ENCODE measurements at places on chromosomes 3 and 15.

DNA sequence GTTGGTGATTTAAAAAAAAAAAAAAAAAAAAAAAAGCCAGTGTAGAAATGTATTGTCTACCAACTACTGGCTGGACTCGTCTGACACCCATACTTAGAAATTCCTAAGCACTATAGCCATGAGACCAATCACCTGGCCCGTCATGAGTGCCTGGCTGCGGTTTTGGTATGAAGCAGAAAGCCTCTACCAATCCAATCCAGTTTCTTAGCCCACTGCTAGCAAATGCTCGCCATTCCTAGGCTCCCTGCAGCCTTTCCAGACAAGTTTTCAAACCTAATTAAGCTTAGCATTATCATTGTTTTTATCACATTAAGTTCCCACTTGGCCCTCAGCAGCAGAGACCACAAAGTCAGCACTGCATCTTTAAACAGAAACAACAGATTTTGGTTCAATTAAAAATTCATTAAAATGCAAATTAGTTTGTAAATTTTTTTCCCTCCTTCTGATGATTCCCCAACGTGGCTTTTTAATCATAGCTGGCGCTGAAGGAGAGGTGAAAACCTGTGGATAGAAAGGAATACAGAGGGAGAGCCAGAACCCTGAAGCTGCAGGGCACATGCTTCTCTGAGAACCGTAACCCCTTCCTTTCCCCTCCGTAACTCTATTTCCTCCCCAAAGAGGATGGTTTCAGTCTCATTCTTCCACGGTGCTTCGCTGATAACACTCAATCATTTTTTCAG lies 32.2 kb upstream of the ST8SIA2 start:
- DNase-seq, result no peak

GRCh38 chr3:159724627-159725026 lies 264.0 kb upstream of the IL12A start:
- peak; percentile 64 for DNase-seq

DNA sequence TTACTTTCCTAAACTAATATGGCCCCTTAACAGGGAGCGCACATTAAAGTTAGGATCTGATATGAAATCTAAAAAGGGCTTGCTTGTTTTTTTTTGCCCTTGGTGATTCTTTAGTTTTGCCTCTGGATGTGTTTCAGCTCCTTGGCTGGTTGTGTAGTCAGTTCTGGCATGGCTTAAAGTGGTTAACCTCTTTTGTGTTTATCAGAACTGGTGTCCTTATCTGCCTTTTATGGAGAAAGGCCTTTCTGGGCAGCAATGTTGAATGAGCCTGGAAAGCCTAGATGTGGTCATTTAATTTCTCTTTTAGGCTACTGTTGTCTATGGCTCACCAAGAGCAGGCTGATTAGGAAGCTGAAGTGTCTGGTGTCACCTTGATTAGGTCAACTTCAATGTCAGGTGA lies 254.5 kb upstream of the ROPN1 start:
- DNase-seq, result no peak

DNA sequence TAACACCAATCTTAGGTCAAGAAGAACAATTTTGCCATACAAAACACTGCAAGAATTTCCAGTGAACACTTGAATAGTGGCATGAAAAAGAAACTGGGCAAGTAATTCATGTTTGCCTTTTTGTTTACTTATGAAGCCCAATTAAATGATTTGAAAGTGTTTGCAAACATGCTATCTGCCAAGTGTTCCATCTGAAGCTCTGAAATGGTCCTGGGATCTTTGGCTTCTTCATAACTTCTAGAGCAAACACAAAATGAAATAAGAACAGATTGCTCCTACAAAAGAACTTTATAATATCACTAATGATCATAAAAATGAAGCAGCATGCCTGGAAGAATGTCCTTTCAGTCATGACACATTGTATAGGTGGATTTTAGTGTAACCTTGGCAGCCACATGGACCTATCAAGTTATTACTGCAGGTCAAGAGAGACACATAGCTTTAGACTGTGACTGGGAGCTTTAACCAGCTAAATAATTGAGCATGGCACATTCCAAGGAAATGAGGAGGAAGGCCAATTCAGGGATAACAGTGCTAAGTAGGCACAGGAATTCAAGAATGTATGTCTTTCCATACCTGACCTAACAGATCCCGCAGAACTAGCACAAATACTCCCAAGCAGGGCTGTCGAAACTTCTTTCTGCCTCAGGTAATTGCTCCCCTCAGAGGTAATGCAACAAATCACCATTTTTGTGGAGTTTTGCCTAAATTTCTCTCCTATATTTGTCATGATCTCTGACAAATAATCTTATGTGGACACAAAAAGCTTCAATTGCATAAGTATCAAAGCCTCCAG lies 144.6 kb downstream of the DUT start:
- no peak for DNase-seq

DNA sequence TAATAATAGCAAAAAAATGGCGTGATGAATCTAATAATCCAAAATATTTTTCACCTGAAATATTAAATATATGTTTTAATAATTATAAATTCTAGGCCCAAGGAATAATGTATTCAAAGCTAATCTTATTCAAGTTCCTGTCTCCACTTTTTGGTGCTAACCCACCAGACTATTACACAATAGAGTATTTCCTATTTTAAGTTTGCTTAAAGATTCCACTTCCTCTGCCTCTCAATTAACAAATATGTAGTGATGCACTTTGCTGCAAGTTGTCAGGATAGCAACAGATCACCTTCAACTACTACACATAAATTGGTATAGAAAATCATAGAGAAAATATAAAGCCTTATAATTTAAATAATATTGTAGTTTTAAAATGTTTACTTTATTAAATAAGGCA lies 467.5 kb downstream of the C3orf38 start:
- DNase-seq, result no peak

- DNase-seq, result no peak
Measured at GRCh38 chr3:18681818-18682345, 256.7 kb upstream of the SATB1 start.

- DNase-seq, result peak; percentile 55
Measured at GRCh38 chr3:24640330-24640877, 145.8 kb upstream of the THRB start.

- peak; percentile 96 for DNase-seq
Measured at GRCh38 chr3:20622304-20622703, 436.3 kb upstream of the SGO1 start.

DNA sequence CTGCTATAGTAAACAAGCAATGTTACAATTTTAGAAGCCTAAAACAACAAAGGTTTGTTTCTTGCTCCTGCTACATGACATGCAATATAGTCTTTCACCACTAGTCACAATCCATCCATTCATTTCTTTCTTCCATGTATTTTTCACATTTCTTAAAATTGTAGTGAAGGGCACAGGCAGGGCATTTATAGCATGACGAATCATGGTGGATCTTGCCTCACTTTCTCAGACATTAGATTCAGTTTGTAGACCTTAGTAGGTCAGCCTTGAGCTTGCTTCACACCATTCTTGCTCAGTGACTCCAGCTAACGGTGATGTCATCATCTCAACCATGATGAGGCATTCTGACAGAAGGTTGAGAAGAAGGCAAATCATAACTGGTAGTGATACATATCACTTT lies 546.8 kb downstream of the TBL1XR1 start:
- peak; percentile 48 for DNase-seq

- DNase-seq, result no peak
Measured at GRCh38 chr3:30297112-30297511, 309.3 kb upstream of the TGFBR2 start.

GRCh38 chr3:181739628-181740027 lies 27.9 kb downstream of the SOX2 start:
- no peak for DNase-seq

DNA sequence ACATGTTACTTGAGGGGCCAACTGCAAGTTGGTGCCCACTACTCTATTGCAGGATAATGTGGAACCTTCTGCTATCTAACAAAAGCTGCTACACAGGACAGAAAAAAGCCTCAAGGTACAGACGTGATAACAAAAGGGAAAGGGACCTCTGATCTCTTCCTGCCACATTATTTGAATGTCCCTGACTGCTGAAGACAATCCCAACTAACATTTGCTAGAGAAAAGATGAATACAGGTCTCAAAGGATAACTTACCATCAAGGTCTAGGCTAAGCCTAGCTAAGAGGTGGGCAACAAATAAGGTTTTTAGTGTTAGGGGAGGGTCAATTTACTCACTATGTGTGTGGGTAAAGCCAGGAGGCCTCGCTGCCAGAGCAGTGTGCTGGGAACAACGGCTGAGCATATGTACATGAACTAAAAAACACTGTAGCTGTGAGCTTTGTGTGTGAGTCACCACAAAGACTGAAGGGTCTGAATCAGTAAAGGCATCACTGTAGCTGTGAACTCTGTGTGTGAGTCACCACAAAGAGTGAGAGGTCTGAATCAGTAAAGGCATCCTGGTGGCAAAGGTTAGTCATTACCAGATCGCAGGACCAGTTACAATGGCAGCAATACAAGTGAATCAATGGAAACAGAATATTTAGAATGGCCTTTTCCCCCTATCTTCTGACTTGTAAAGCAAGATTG lies 111.7 kb downstream of the LMLN start:
- peak; percentile 86 for DNase-seq

DNA sequence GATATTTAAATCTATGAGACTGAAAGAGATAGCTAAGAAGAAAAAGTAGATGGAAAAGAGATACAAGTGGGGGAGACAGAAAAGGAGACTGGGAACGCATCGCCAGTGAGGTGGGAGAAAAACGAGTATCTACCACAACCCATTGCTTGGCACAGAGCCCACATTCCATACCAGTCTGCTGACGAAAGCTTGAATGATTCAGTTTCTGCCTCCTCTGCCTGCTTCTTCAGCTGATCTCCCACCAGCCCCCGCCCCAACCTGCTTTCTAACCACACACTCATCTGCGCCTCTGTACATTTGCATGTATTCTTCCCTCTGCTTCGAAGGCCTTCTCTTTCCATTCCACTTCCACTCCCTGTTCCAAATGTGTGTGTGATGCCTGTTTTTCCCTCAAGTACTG lies 188.1 kb downstream of the USP13 start:
- DNase-seq, result peak; percentile 74

DNA sequence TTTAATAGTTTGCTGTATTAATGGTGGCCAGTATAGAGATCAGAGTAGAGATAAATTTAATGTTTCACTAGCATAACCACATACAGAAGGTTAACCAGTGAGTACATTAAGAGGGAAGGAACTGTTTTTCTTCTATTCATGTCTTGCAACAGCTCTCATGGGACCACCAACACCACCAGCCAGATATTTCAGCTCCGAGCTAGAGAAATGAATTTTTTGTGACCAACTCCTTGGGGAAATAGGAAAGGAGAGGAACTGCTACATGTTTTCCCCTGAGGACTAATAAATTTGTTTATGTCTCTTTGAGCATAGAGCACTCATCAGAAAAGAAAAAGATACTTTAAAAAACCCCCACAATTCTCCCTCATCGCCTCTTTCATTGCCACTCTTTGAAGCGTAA lies 247.5 kb downstream of the MBNL1 start:
- DNase-seq, result no peak

DNA sequence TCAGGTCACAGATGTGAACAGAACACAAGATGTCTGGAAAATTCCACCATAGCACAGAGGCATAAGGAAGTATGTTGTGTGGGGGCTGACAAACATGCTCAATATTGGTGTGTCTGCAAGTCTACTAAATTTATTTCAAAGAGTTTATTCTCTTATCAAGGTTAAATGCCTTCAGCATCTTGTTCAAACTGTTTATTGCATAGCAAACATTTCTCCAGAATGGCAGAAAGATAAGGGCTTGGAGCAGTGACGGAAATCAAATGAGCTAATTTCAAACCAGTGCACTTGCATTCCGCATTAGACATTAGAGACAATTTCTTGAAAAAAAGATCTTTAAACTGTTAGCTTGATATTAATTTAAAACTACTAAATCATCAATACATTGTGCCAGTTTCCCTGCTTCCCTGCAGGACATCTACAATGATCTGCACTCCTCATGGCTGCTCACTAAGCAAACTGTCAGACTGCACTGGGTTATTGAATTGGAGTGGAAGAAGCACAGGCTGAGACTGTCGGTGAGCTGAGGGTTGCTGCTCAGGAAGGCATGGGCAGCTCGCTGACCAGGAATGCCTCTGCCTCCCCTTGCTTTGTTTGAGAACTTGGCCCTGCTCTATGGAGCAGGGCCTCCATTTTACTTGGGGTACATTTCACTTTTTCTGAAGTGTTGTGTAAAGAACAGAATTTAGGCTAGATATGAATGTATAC lies 89.4 kb downstream of the KCNAB1 start:
- no peak for DNase-seq

DNA sequence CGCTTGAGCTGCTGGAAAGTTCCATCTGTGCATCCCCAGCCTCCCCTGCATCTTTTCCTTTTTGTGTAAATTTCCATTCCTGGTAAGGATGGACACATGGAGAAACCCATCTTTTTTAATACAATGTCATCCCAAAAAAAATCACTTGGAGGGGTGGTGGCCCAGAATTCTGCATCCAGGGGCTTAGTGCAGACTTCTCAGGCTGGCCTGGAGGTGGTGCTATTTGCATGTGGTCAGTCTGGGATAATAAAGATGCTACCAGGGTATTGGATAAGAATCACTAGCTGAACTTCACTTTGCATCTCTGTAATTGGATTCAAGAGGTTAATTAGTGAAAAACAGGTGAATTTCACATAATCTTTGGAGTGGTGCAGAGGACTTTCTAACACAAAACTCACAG lies 1.8 kb upstream of the ZSCAN2 start:
- DNase-seq, result peak; percentile 40

DNA sequence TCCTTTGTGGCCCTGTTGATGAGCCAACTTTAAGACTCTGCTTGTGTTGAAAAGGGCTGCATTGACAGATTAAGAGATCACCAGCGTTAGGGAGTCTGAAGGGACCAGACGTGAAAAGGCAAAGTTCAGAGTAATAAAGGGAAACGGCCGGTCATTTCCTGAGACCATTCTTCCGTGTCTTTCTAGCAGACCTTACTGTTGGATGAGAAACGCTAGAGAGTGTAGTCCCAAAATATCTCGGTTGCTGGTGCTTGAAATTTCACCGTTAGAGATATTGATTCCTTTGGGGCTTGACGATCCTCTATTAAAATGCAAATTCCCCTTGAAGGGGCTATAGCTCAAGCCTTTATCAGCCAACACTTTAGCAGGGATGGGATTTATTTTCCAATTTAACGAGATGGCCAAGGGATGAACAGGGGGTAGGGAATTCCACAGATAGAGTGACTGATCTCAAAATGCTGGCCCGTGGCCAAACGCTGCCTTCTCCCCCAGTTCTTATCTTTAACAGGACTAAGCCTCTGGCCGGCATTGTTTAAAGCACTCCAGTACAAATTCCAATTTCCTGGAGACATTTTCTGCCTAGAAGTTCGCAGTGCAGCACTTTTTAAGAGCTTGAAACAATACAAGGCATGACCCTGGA lies 250.4 kb downstream of the TJP1 start:
- DNase-seq, result no peak

GRCh38 chr3:187639927-187640568 lies 30.1 kb downstream of the SST start:
- DNase-seq, result no peak

DNA sequence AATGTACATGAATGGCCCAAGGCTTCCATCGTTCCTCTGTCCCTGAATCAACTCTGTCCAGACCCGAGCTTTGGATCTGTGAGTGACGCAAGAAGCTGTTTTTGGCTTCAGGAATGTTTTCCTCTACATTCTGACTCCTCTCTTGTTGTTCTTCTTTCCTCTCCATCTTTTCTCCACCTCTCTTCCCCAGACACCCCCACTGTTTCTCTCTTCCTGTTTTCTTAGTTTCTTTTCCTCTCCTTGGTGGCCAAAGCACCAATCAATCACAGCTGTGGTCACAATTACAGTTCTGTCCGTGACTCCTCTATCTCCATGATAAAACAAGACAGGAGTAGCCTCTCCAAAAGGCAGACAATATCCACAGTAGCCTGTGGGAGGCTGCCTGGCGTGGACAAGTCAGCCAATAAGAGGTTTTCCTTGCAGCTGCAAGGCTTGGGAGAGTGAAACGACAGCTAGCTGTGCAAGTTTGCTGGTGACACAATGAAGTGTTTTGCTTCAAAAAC lies 4.9 kb upstream of the TMEM212 start:
- peak; percentile 61 for DNase-seq

Data from fibroblast of skin of right quadriceps (primary cell).